Right renal pelvis (tissue), 4 donors: ENCODE measurements at places on chromosomes 3 and 15.

DNA sequence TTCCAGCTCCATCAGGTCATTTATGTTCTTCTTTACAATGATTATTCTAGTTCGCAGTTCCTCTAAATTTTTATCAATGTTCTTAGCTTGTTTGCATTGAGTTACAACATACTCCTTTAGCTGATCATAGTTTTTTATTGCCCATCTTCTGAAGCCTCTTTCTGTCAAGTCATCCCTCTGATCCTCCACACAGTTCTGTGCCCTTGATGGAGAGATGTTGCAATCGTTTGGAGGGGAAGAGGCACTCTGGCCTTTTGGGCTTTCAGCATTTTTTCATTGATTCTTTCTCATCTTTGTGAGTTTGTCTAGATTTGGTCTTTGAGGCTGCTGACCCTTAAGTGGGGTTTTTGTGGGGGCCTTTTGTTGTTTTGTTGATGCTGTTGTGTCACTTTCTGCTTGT, 234.6 kb upstream of the CBLB start:
- no peak for DNase-seq

GRCh38 chr15:76431971-76432370, 95.4 kb downstream of the ISL2 start:
- DNase-seq: no peak

GRCh38 chr15:87805117-87805820, 451.3 kb downstream of the NTRK3 start:
- DNase-seq: no peak

GRCh38 chr3:24123596-24123995, 178.5 kb downstream of the NR1D2 start:
- DNase-seq: no peak

DNA sequence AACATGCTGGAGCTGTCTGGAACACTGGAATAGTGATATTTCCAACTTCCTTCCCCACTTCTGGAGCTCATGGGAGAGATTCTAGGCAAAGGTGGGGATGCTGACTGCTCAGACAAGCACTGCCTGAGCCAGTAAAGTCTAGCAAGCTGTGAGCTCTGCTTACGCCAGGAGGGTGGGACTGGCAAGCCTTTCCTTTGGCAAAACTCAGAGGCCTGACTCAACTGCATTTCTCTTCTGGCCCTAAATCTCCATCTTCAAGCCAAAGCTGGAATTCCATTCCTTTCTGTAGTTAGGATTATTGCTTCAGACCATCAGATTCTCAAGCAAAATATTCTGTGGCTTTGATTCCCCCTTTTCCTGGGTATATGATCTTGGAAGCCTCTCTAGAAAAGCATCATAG, 20.3 kb upstream of the EPB42 start:
- DNase-seq: no peak

DNA sequence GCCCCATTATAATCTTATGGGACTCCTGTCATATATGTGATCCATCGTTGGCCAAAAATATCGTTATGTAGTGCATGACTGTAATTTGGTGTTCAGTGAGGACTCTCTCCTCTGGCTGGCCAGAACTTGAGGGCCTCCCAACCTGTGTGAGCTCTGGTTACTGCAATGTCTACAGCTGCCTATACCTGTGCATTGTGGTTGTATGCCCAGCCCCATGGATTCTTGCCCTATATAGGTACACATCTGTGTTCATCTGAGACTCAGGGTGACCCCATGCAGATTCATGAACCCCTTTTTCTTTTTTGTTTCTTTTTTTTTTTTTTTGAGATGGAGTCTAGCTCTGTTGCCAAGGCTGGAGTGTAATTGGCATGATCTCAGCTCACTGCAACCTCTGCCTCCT, 32.6 kb upstream of the KLF13 start:
- DNase-seq: no peak

DNA sequence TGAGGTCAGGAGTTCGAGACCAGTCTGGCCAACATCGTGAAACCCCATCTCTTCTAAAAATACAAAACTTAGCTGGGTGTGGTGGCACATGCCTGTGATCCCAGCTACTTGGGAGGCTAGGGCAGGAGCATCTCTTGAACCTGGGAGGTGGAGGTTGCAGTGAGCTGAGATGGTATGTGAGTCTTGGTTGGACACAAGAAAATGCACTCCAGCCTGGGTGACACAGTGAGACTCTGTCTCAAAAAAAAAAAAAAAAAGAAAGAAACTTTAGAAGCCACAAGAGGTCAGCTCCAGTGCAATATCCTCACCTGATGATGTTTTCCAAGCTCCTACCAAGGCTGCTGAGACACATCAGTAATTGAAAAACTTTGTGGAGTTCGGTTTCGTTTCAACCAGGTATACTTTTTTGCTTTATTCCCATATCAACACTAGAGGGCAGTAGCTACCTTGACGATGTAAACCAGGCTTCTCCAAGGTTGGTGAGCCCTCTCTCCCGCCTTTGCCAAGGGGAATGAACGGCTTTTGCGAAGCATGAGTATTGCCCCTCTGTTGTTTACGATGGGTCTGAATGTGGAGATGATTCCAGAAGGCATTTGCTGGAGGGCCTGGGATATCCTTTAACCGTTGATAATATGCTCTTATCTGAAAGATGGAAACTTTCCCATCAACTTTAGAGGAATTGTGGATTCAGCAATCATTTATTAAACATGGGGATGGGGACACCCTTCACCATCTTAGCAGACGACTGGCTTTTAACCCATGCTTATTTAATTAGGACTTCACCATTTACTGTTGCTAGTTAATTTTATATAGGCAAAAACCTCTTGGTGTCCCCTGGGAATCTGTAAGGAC, 202.8 kb downstream of the SV2B start:
- peak; percentile 50 for DNase-seq

- no peak for DNase-seq
Measured at GRCh38 chr3:75341324-75342067, 322.6 kb upstream of the FRG2C start.

- no peak for DNase-seq
Measured at GRCh38 chr15:55250941-55251340, 38.7 kb downstream of the RAB27A start.
